GM12865 (cell line): ENCODE measurements at places on chromosomes 2 and 18.

GRCh38 chr2:191174442-191174841, 23.6 kb upstream of the STAT4 start:
- no peak for DNase-seq

DNA sequence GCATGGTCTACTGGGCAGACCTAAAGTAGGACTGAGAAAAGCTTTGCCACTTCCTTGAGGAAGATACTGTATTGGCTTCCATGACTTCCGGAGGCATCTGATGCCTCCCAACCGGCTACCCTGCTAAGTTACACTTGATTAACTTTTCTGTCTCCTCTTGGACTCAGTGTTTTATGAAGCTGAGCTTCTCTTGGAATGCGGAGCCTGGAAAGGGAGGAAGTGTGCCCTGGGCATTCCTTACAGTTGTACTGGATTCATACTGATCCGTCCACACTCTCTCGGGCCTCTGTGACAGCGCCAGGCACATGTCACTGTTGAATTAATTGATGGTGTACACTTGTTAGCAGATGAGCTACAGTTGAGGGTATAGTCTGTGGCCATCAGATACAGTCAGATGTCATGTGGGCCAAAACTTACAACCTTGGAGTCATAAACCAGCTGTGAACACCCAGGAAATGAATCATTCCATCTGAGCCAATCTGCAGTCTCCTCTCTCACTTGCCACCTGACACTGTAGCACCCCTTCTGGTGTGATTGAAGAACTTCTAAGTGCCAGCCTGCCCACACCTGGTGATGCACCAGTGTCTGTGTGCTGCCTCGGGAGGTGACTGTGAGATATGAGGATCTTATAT, 122.5 kb downstream of the FHOD3 start:
- DNase-seq = peak; percentile 79

DNA sequence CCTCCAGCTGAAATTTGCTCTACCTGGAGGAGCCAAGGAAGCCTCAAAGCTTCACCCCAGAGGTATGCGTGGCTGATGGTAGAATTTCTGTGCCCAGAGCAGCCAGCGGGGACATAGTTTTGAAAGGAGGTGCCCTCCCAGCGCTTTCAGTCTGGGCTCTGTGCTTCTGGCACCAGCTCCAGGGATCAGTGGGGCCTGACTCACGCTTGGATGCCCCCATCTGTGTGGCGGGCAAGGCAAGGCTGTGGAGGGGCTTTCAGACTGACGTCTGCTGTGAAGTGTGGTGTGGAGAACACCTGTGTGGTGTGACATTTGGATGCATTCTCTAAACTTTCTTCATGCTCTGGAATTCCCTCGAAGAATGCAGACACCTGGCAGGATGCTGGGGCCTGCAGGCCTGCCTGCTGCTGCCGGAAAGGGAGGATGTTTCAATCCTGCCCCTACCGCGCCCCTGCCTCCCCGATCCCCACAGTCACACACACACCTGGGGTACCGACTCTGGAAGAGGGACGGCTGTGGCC, 84.1 kb downstream of the CTIF start:
- DNase-seq = peak; percentile 54

- no peak for DNase-seq
Measured at GRCh38 chr18:31232775-31233424, 70.2 kb upstream of the DSC1 start.
